Neural progenitor cell (in vitro differentiated cells): ENCODE measurements at places on chromosomes 7 and 10.

- DNase-seq = no peak
These were observed 93.6 kb downstream of the RGS10 start for GRCh38 chr10:119448628-119449584.

- no peak for DNase-seq
These were observed 40.0 kb upstream of the AGBL3 start for GRCh38 chr7:134946260-134946659.

DNA sequence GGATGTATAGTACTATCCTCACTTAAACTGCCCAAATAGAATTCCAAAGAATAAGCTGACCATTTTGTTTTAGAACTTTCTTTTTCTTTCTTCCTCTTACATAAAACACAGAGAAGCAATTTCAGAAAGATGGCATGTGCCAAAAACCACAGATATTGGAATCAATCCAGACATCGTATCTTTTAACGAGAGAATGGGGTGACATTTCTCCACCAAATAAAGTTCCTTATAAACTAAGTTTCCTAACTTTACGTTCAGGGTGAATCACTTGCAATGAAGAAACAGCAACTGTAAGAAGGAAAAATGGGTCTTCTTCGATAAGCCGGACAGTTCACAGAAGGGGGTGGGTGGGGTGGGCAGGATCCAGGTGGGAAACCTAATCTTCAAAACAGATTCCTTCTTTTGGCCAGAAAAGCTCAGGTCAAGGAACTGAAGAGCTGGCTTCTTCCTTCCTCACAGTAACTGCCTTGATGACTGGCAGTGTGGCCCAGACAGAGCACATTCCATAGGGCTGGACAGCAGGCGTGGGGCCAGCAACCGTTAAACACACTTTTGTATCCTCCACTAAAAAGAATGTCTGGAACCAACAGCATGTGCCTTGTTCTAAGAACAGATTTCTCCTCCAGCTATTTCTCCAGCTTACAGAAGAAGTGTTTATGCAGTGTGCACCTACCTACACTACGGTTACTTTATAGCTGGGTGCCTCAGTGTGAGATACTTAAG, 31.5 kb downstream of the CREB3L2 start:
- DNase-seq = no peak

DNA sequence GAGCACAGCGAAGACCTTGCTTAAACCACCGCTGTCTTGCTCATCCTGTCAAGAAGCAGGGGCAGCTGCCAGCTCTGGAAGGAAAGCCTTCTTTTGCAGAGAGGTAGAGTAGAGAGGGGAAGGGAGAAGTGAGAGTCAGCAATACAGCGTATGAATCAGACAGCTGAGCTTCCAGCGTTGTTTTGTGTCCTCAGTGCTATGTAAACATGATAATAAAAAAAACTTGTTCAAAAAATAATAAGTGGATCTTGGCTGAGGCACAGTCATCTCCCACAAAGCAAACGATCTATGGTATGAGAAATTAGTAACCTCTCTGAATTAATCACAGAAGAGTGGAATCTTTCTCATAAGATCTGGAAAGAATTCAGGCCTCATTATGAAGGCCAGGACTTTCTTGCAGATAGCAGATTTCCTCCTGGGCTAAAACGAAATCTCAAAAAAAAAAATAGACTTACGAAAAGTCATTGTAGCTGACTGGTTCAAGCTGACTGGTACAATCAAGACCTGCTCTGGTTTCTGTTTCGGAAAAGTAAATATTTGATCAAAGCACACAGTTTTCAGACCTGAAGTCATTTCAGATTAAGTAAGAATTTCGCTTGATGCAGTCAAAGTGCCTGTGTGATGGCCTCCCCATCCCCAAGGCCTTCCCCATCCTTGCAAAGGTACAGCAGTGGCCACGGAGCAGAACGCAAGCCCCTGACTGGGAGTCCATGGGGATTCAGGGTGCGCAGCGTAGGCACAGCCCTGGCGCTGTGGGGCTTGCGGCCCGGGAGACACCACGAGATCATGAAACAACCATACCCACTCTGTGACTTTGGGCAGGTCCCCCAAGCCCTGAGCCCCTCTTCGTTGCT, 29.4 kb downstream of the CHST15 start:
- no peak for DNase-seq

GRCh38 chr10:75400163-75400770, 1.3 kb downstream of the ZNF503 start:
- peak; percentile 56 for DNase-seq

DNA sequence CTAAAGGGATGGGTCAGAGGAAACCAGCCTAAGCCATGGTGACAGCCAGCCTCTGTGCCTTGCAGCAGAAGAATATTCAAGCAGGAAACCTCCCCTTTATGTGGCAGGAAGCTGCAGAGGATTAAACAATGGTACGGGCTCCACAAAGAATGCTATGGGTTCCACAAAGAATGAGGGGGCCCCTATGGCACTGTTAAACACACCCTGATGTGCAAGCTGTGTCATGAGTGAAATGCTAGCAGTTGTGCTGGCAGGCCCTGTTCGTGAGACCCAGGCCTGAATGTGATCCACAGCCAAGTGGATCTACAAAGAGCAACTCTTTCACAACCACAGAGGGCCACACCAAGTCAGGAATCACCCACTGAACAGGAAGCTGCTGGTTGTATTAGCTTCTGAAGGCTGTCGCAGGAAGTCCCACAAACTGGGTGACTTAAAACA, 68.9 kb downstream of the MYOF start:
- DNase-seq = no peak

- no peak for DNase-seq
These were observed 20.4 kb downstream of the PTPRN2 start for GRCh38 chr7:158567153-158567603.

- no peak for DNase-seq
These were observed 29.4 kb upstream of the HNRNPH3 start for GRCh38 chr10:68302503-68302823.

GRCh38 chr10:119849944-119850343, 22.7 kb downstream of the MCMBP start:
- DNase-seq = no peak

- no peak for DNase-seq
These were observed 5.6 kb downstream of the MGAM start for GRCh38 chr7:142001163-142001874.

GRCh38 chr10:103145046-103145445, 48.0 kb downstream of the NT5C2 start:
- no peak for DNase-seq

GRCh38 chr10:122391875-122392274, 17.4 kb downstream of the PLEKHA1 start:
- no peak for DNase-seq
